Activated CD4-positive, alpha-beta T cell treated with anti-CD3 and anti-CD28 coated beads, Interleukin-2, amount 10 ng/mL, durations not matched to agents 24 days and 14 days (primary cell): ENCODE measurements at places on chromosomes 5 and 9. TPM values are rescaled to one million over a fixed set of nuclear protein-coding genes. Genes with fewer than 3 reads are reported as not detected.

The EIF4EBP3 gene
- 13.8 and 13.9 TPM in 2 replicates for total RNA-seq

The LPAR1 gene
- total RNA-seq = not detected in 2 replicates

The ABO gene
- total RNA-seq = 0.36 and 0.58 TPM in 2 replicates

The NXNL2 gene
- not detected in 2 replicates for total RNA-seq

The GLRA1 gene
- total RNA-seq = not detected in 2 replicates

The SLCO6A1 gene
- not detected in 2 replicates for total RNA-seq

The TMEM232 gene
- total RNA-seq = 1.6 TPM in 2 replicates

The PCDHB5 gene
- not detected in 2 replicates for total RNA-seq

The TMC1 gene
- not detected in 2 replicates for total RNA-seq

The GARIN3 gene
- 0.19 and 0.36 TPM in 2 replicates for total RNA-seq

The ARL14EPL gene
- total RNA-seq = not detected in 2 replicates

The PDE6A gene
- not detected in 2 replicates for total RNA-seq

The C7 gene
- total RNA-seq = not detected in 2 replicates

The OR1Q1 gene
- not detected in 2 replicates for total RNA-seq

The SAXO1 gene
- not detected in 2 replicates for total RNA-seq

- peak; percentile 93 for DNase-seq
Measured at GRCh38 chr9:127776195-127776923, 2.1 kb downstream of the SH2D3C start.

- DNase-seq = peak; percentile 61
Measured at GRCh38 chr9:103991698-103992097, 102.4 kb upstream of the SMC2 start.

GRCh38 chr9:137277329-137278041 lies at the start of gene TOR4A:
Gene TOR4A (plus strand): TSS chr9:137277726. CDS start chr9:137278690, 964 bp downstream.
- DNase-seq = peak; percentile 86

DNA sequence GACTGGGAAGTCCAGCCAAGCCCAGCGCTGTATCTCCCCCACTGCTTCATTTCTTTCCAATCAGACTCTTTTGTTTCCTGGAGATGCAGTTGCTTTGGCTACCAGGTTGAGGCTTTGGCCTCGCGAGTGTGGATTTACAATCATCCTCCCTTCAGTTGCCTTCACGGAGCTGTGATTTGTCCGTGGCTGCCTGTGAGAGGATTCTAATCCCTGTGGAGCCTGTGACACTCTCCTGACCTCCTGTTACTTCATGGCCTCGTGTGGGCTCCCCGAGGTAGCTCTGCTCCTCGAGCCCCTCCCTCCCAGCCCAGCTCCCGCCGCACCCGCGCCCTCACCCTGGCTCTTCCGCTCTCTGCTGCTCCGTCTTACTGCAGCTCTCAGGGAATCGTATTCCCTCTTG lies 107.2 kb upstream of the STC2 start:
- DNase-seq = no peak

DNA sequence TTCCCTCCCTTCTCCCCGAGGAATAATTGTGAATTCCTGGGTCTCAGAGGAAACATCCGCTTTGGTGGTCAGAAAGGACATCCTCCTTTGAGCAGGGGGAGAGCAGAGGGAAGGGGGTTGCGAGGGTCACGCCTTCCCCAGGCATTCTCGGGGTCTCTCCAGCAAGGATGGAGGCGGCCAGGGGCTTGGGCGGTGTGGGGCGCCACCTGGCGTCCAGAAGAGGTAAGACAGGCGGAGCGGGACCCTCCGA lies 129.1 kb downstream of the KCNIP1 start:
- peak; percentile 84 for DNase-seq

DNA sequence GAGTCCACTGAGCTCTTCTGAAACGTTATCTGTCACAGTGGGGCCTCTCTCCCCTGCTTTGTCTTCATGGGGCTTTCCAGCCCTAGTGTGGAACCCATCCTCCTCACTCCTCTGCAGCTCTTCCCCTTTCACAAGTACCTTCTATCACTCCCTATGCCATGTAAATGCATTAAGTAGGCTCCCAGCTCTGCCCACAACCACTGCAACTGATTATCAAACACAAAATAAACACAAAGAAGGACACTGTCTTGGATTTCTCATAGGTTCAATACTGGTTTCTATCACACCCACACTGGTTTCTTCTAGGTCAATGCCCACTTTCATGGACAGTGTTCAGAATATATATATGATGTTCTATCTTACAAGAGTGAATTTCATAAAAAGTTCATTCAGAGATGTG lies 139.4 kb downstream of the GNAQ start:
- DNase-seq = no peak

DNA sequence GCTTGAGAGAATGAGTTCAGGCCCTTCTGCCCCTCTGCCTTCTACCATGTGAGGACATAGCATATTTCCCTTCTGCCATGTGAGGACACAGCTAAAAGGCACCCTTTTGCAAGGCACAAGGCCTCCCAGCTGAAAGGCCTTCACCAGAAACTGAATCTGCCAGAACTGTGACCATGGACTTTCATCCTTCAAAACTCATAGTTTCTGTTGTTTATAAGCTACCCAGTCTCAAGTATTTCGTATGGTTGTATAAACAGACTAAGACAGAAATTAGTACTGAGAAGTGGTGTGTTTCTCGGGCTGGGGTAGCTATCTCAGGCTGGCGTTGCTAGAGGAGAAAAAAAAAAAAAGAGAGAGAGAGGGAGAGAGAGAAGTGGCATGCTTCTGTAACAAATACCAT lies 368.6 kb downstream of the DMRTA1 start:
- no peak for DNase-seq

DNA sequence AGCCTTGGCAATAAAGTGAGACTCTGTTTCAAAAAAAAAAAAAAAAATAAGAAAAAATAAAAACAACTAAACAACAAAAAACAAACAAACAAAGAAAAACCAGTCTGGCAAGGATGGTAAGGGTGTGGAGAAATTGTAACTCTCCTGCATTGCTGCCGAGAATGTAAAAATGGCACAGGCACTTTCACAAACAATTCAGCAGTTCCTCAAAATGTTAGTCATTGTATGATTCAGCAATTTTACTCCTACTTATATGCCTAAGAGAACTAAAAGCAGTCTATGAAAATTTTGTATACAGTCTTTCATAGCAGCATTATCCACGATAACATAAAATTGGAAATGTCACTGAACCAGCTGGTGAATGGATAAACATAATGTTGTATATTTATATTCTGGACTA lies 280.4 kb downstream of the CDH9 start:
- no peak for DNase-seq

GRCh38 chr5:157603333-157604190 lies 28.0 kb upstream of the ADAM19 start:
- peak; percentile 92 for DNase-seq

GRCh38 chr5:116428966-116429365 lies 145.7 kb downstream of the SEMA6A start:
- no peak for DNase-seq

DNA sequence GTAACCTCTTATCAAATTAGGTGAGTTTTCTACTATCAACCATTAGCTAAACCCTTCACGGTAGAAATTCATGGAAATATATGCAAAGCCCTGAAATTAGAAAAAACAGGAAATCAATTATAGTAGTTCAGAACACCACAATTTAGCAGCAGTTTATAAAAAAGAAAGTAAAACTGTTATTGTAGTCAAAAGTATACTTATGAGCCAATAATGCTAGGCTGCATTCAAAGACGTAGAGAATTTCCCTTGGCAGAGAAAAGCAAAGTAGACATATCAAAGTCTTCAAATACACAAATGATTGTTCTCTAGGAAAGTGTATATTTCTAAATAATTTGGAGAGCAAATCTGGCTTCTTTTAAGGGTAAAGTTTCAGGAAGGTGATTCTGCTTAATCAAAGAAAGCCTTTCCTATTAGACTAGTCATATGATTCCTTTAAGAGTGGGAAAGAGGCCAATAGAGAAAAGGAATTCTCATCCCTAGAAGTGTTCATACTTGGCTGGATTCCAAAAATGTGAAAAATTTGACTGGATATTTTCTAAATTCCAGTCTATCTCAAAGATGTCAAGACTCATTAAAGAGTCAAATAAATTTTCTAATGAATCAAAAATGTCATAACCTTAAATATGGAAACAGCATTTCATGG lies 185.5 kb downstream of the SMC2 start:
- no peak for DNase-seq

DNA sequence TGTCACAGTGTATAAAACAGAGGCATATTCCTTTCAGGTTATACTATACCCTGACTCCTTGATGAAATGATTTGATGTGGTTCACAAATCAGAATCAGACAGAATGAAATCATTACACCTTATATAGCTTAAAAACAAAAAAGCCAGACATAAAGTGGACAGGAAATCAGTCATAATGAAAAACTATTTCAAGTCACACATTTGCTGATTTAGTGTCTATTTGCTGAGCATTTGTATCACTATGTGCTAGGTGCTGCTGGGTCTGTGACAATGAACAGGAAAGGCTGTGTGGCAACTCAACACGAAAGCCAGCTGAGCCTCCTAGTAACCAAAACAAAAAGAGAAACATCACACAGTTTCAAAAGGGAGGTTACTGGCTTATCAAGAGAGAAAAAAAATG lies 194.0 kb downstream of the EFNA5 start:
- peak; percentile 77 for DNase-seq

- peak; percentile 83 for DNase-seq
Measured at GRCh38 chr5:134129411-134130238, 15.1 kb downstream of the TCF7 start.

DNA sequence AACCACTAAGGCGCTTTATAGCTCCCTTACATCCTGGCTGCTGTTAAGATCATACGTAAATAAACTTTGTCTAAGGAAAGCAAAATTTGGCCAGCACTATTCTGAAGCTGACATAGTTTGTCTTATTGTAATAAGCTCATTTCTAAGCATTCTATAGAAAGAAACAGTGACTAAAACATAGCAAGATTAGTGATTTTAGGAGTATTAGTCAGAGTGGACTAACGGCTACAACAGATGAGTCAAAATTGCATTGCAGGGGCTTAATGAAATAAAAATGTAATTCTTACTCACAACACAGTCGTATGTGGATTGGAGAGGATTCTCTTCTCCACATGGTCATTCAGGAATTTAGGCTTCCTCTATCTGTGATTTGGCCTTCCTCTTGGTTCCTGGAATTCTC lies 347.6 kb downstream of the GADD45G start:
- DNase-seq = no peak

- no peak for DNase-seq
Measured at GRCh38 chr9:76519075-76519835, 60.3 kb downstream of the GCNT1 start.

GRCh38 chr5:5685737-5686136 lies 263.3 kb downstream of the ICE1 start:
- no peak for DNase-seq

GRCh38 chr5:170542691-170543293 lies 39.0 kb downstream of the KCNIP1 start:
- no peak for DNase-seq

DNA sequence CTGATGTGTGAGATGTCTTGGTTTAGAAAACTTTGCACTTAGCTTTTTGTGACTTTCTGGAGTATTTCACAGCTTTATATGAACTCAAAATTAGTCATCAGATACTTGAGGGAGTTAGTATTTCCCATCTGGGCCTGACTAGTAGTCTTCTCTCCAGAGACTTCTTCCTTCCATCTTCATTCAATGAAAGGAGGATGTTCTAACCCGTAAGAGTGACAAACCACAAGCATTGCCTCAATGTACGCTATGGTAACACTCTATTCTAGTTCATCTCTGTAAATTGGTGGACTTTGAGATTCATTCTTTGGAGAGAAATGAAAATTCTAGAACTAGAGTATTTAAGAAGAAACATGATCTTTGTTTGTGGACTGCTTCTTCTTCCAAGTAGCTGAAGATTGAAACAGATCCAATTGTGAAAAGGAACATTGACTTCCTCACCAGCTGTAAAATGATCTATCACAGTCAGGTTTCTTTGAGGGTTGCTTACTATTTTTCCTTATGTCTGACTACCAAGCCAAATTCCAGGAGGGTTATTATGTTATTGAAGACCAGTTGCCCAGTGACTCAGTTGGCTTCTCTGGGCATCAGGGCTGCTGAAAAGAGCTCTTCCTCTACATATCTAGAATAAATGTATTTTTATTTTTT lies 157.6 kb downstream of the SLC12A2 start:
- no peak for DNase-seq

DNA sequence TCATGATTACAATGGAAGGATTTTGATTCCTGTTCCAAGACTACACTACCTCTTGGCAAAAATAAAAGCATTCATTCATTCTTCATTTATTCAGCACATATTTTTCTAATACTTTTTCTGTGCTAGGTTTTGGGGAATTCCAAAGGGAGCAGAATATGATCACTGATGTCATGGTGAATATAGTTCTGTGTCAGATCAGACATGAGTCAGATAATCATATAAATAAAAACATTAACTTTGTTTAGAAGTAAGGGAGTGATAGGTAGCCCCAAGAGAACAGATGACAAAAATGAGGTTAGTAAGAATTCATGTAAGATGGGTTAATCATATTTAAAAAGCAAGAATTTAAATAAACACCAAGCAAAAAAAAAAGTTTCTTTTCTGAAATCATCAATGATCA lies 94.1 kb upstream of the RANBP6 start:
- DNase-seq = no peak

GRCh38 chr9:27109621-27110020 lies 596 bp downstream of the TEK start:
- no peak for DNase-seq

DNA sequence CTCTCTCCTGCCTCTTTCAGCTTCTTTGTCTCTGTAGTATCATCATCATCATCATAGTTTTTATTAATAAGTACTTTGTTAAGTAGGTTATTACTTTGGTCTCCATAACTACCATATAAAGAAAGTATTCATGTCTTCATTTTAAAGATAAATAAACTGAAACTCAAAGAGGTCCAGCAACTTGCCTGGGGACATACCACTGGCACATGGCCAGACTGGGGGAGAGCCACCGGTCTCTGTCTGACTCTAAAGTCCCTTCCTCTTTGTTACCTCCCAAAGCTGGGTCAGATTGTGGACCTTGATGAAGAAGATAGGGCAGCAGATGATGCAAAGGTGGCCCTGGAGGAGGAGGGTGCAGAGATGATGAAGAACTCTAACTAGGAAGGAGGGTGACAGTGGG lies 8.5 kb downstream of the CDX1 start:
- DNase-seq = no peak

- no peak for DNase-seq
Measured at GRCh38 chr5:73960426-73960825, 334.4 kb downstream of the ARHGEF28 start.

DNA sequence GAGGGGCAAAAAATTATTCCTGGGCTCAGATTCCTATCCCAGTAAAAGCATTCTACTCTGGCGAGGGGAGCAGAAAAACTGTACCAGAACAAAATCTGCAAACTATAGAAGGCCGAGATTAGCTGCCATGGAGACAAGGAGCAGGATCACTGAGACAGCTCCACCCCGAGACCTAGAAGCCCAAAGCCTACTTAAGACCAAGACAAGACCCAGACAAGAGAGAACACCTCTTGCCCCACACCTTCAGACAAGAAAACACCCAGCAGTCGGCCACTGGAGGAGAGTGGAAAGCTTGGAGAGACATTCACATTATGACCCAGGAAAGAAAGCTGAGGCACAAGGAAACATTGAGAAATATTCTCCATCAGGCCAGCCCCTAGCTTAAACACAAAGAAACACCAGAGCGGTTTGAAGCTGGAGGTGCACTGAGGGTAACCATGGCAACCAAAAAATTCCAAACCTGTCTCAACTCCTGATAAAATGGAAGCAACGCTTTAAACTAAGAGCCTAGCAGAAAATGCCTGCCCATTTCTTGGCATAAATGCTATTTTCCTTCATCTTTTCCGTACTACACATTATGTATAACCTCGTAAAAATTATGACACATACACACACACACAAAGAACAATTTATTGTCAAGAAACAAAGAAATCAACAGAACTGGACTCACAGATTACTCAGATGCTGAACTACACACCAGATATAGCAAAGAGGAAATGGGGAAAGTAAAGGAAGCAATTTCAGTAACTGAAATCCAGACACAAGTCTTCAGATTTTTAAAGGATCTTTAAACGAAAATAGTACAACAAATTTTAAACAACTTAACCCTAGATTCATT lies 53.8 kb upstream of the FTMT start:
- DNase-seq = no peak
